Renal pelvis (tissue), 12 donors: ENCODE measurements at places on chromosomes 11 and 22. TPM values are rescaled to one million over a fixed set of nuclear protein-coding genes. Genes with fewer than 3 reads are reported as not detected.

FXYD2 gene
- 504 TPM for polyA plus RNA-seq

SCGB1A1 gene
- polyA plus RNA-seq: not detected

RFPL2 gene
- polyA plus RNA-seq: 0.73 TPM

DNA sequence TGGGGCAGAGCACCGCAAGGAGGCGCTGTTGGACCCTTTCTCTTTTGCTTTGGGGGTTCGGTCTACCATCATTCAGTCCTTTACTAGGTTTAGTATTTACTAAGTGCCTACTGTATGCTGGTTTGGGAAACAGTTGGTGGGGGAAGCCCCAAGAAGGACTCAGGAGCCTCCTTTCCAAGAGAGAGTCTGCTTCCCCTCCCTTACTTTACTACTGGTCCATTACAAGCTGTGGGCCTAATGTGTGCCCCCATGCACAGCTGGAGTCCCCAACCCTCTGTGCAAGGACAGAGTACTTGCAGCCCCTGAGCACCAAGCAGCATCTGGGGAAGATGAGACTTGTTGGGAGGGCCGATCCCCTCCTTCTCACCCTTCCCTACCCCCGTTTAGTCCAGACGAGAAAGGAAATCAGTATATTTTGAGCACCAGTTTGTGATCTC is 876 bp upstream of the UBE2L6 start:
- DNase-seq: peak; percentile 86

RIBC2 gene
- polyA plus RNA-seq: 7.0 TPM

- DNase-seq: peak; percentile 54
Measured at GRCh38 chr11:3865388-3866193, 10.1 kb downstream of the STIM1 start.

DNA sequence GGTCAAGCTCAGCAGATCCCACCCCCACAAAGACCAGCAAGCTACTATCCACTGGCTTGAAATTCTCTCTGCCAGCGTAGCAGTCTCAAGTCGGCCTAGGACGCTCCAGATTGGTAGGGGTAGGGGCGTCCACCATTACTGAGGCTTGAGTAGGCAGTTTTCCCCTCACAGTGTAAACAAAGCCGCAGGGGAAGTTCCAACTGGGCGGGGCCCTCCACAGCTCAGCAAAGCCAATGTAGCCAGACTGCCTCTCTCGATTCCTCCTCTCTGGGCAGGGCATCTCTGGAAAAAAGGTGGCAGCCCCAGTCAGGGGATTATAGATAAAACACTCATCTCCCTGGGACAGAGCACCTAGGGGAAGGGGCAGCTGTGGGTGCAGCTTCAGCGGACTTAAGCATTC is 1064.9 kb upstream of the TENM4 start:
- DNase-seq: no peak

OR10D3 gene
- not detected for polyA plus RNA-seq

DNA sequence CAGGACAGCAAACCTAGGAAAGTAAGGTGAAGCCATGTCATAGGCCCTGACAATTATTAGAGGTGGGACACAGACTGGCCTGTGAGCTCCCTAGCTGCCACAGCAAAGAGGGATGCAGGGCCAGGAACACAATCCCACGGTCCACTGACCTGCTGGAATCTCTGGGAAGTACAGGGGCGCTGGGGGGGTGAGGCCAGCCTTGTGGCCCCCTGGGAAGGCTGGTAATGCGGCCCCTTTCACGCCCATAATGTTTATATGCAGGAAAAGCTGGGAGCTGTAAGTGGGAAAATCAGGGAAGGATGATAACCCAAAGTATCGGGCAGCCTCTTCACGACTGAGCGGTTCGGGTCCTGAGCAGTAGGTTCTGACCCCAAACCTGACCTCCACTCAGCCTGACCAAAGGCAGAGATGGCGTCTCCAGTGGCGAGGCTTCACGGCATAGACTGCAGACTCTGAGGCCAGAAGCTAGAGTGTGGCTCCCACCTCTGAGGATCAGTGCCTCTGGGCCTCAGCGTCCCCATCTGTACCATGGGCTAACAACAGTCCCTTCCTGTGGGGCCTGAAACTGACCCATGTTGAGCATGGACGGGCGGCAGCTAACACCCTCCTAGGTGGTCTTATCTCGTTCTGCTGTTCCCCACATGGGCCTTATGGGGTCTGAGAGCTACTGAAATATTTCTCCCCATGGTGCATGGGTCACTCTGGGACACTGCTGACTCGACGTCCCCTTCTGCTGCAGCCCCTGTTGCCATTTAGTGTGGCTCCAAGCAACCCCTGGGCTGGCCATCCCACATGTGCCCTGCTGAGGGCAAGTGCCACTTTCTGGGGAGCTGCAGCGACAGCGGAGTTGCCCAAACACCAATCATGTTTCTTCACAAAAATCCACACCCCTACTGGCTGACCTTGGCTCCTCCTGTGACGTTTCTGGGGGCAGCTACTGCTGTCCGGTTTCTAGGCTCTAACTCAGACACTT is 101.8 kb downstream of the PHF21B start:
- DNase-seq: no peak

ARHGAP8 gene
- polyA plus RNA-seq: 51.0 TPM

DNA sequence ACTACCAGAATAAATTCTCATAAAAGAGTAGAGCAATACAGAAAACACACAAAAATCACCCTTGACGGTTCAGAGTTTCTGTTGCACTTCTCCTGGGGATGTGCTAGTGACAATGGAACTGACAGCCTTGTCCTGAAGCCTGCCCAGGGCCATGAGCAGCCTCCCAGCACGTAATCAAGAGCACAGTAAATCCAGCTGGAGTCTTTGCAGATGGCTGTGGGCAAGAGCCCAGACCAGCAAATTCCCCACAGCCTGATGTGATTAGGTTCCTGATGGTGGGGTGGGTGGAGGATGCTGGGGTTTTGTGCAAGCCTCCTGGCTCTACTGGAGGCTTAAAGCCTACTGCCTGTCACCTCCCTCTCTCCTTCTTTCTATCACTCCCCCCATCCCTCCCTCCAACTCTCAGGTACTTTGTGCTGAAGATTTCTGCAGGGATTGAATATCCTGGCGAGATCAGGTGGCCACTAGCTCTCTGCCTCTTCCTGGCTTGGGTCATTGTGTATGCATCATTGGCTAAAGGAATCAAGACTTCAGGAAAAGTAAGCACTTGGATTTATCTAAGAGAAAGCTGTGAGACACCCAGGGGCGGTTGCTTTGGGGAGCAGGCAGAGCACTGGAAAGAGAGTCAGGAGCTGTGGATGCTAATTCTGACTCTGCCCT is 18.1 kb downstream of the SLC6A5 start:
- DNase-seq: no peak

DNA sequence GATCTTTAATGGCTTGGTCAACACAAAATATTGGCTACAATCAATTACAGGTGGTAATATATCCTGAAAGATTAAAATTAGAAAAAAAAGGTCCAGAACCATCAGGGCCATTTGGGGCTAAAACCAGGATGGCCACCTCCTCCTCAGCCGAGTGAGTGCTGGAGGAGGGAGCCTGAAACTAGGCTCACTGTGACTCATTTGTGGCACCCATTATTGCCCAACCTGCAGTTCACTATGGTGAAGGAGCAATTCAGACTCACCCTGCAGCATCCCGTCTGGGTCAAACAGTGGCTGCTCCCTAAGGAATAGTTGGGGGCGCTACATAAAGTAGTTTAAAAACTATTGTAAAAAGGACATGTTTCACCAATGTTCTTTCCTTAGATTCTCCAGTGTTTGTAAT is 60.7 kb downstream of the GLYATL1 start:
- DNase-seq: no peak

RFPL1 gene
- polyA plus RNA-seq: 2.0 TPM

TOP3B gene
- 41.0 TPM for polyA plus RNA-seq

- DNase-seq: no peak
Measured at GRCh38 chr11:75850787-75851186, 35.8 kb downstream of the UVRAG start.

PAAF1 gene
- 41.1 TPM for polyA plus RNA-seq

DNA sequence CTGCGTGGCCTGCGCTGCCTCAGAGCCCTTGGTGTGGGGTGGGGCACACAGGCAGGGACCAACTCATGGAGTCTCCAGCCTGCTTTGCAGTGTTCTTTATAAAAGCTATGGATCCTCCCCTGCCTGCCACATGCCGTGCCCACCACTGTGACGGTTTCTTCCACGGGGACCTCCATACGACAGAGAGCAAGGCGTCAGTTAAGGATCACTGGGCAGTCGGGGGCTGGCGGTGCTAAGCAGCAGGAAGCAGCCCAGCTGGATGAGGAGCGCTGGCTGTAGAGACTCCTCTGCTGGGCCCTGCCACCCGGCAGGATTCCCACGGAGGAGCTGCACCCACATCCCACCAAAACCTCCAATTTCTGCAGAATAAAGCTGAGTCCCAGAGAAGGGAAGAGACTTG is 23.1 kb upstream of the EFCAB6 start:
- no peak for DNase-seq

PRPF19 gene
- polyA plus RNA-seq: 141 TPM

GRCh38 chr22:46892866-46893265 is 130.4 kb downstream of the TBC1D22A start:
- DNase-seq: no peak

DNA sequence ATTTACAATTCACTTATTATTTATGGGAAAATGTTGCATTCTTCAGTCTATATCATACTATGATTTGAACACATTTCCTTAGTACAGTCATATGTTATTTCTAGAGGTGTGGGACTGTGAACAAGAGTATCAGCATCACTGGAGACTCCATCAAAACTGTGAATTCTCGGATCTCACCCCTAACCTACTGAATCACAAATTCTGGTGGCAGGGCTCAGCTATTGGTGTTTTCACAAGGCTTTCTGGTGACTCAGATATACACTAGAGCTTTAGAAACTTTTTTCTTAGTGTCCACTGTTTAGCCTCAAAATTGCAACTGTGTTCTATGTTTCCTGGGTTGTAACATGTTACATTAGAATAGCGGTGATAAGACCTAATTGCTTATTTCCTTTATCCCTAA is 352.9 kb upstream of the DDI1 start:
- DNase-seq: no peak

C11orf52 gene
- 11.4 TPM for polyA plus RNA-seq

GRCh38 chr22:19892257-19892879 is 37.7 kb upstream of the GNB1L start:
- no peak for DNase-seq

DNA sequence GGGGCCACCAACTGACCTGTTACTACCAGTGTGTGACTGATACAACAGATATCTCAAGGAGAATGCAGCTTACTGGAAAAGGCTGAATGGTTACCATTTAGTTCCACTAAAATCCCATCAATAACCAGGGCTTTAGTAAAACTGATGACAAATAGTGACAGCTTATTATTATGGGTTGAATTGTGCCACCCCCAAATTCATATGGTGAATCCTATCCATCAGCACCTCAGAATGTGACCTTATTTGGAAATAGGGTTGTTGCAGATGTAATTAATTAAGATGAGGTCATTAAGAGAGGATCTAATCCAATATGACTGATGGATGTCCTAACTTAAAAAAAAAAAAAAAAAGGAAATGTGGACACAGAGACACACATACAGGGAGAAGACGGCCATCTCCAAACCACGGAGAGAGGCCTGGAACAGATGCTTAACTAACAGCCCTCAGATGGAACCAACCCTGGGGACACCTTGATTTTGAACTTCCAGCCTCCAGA is 27.4 kb upstream of the IRAG1 start:
- no peak for DNase-seq

GP1BB gene
- polyA plus RNA-seq: 1.1 TPM

- DNase-seq: peak; percentile 2
Measured at GRCh38 chr11:100061006-100061405, 626.1 kb upstream of the ARHGAP42 start.

GRCh38 chr22:40567106-40567505 is 69.4 kb downstream of the MRTFA start:
- no peak for DNase-seq

DNA sequence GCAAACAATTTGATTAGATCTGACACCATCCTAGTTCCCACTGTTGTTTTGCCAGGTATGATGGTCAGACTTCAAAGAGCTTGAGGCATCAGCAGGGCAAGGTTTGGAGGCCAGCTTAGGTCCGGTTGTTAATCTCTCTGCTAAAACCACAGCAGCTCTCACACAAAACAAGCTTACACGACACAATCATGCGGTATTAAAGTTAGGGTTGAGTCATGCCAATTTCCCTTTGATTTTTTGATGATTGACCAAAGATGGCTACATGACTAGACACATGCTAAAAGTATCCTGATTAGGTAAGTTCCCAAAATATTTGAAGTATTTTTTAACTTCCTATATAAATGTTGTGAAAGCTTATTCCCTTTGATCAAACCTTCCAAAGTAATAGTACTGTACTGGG is 145.9 kb downstream of the ELP4 start:
- DNase-seq: no peak

- DNase-seq: no peak
Measured at GRCh38 chr22:35997438-35997837, 31.2 kb downstream of the RBFOX2 start.

- peak; percentile 72 for DNase-seq
Measured at GRCh38 chr22:23520863-23521440, 59.1 kb downstream of the IGLL1 start.

GRCh38 chr11:76836613-76837291 is 24.0 kb upstream of the ACER3 start:
- no peak for DNase-seq

DNA sequence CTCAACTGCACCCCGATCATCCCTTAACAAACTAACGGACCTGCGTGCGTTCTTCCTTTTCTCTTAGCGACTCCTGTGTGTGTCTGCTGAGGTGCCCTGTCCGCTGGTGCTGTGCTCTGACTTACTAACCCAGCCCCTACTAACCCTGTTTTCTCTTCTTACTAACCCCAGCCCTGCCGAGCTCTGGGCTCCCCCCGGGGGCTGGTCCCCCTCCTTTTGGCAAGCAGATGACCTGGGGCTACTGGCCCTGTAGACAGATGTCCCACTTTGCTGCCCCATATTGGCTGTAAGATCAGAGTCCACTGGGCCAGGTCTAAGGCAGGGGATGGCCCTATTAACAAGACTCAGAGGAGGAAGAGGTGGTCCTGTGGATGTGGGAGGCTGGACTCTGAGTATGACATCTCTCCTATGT is 14.7 kb downstream of the MIAT start:
- DNase-seq: no peak

GRCh38 chr22:41524809-41525449 is 19.3 kb downstream of the POLR3H start:
- no peak for DNase-seq

TNRC6B gene
- polyA plus RNA-seq: 16.7 TPM

JAML gene
- 3.0 TPM for polyA plus RNA-seq
